Activated T-cell treated with anti-CD3 and anti-CD28 coated beads, Interleukin-2, amount 50 U/mL, for 72 hours (primary cell): ENCODE measurements at places on chromosomes 1 and 21. TPM values are rescaled to one million over a fixed set of nuclear protein-coding genes. Genes with fewer than 3 reads are reported as not detected.

Gene RAB25
- 0.95 TPM for total RNA-seq

Gene RHBDL2
- total RNA-seq = not detected

Gene PCBP3
- 20.2 TPM for total RNA-seq

Gene CRYZL1
- 46.4 TPM for total RNA-seq

Gene ADGRL2
- not detected for total RNA-seq

Gene PLA2G2A
- total RNA-seq = not detected

Gene CNIH4
- 55.3 TPM for total RNA-seq

Gene RAD54L
- 34.9 TPM for total RNA-seq

Gene SLC16A4
- 0.44 TPM for total RNA-seq

Gene PLA2G2C
- 3.3 TPM for total RNA-seq

Gene KCNN3
- total RNA-seq = 0.42 TPM

Gene TNFSF18
- total RNA-seq = not detected

Gene NID1
- total RNA-seq = 0.29 TPM

Gene ADAMTSL4
- 0.86 TPM for total RNA-seq

Gene TLCD4
- total RNA-seq = 0.21 TPM

Gene CRNN
- not detected for total RNA-seq

Gene SPRR3
- not detected for total RNA-seq

Gene PEX11B
- 44.0 TPM for total RNA-seq

Gene LCE1C
- total RNA-seq = not detected

Gene PLCH2
- total RNA-seq = 13.9 TPM

Gene SGIP1
- not detected for total RNA-seq

Gene ZBTB8A
- 1.8 TPM for total RNA-seq

Gene TMPRSS2
- total RNA-seq = not detected

Gene NCMAP
- total RNA-seq = 1.3 TPM
